CD4-positive, alpha-beta T cell (primary cell): ENCODE measurements at places on chromosomes 5 and 9. TPM values are rescaled to one million over a fixed set of nuclear protein-coding genes. Genes with fewer than 3 reads are reported as not detected.

UBE2QL1 gene
- 0.45 TPM for total RNA-seq

LHX3 gene
- 0.11 TPM for total RNA-seq

NAIF1 gene
- total RNA-seq = 16.8 TPM

ZNF367 gene
- 6.7 TPM for total RNA-seq

RARS1 gene
- total RNA-seq = 67.7 TPM

BARHL1 gene
- total RNA-seq = not detected

SPINK6 gene
- total RNA-seq = not detected

DNA sequence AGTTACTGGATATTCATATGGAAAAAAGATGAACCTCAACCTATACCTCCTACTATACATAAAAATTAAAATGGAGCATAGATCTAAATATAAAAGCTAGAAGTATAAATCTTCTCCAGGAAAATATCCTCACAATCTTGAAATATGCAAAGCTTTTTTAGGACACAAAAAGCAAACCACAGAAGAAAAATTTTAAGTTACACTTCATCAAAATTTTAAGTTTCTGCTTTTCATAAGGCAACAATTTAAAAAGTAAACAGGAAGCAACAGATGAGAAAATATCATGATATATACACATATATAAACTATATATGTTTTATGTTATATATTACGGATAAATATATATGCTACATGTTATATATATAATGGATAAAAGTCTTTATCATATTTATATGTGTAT lies 157.5 kb downstream of the ADAMTS6 start:
- no peak overlapping the region for H3K4me3 ChIP-seq
- no peak overlapping the region for H3K27ac ChIP-seq
- H3K4me1 ChIP-seq = no peaks in the 10 kb centered on the region
- H3K36me3 ChIP-seq = no peaks in the 10 kb centered on the region
- H3K27me3 ChIP-seq = no peaks in the 10 kb centered on the region

DNA sequence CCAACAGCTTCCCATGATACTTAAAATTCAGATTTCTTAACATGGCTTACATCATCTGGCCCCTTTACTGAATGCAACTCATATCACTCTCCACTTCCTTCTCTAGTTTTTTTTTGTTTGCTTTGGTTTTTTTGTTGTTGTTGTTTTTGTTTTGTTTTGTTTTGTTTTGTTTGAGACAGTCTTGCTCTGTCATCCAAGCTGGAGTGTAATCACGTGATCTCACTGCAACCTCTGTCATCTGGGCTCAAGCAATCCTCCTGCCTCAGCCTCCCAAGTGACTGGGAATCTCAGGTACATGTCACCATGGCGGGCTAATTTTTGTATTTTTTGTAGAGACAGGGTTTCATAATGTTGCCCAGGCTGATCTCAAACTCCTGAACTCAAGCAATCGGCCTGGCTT lies 41.4 kb downstream of the CPLANE1 start:
- DNase-seq = no peak
- no peaks in the 10 kb centered on the region for H3K27me3 ChIP-seq
- no peaks in the 10 kb centered on the region for H3K4me1 ChIP-seq
- H3K36me3 ChIP-seq = no peaks in the 10 kb centered on the region

DNA sequence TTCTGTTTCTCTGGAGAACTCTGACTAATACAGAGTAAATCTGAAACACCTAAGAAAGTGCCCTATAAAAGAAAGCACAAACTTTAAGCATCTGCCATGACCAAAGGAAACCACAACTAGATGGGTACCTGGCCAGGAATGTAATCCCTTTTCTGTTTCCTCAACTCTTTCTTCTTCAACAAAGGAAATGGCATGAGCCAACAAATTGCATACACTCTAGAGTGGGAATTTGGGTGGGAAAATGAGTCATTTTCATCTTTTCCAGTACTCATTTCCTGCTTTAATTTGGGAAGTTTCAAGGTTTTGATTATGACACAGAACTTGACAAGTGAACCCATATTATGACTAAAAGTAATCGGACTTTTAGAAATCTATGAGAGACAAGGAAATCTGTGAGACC lies 349.2 kb upstream of the RORB start:
- no peaks in the 10 kb centered on the region for H3K27me3 ChIP-seq
- no peak overlapping the region for H3K4me3 ChIP-seq
- H3K27ac ChIP-seq = no peak overlapping the region
- no peaks in the 10 kb centered on the region for H3K4me1 ChIP-seq
- DNase-seq = no peak

- no peak overlapping the region for H3K4me3 ChIP-seq
- DNase-seq = no peak
- no peaks in the 10 kb centered on the region for H3K27me3 ChIP-seq
- no peak overlapping the region for H3K27ac ChIP-seq
Measured at GRCh38 chr5:119418606-119419100, 33.6 kb upstream of the HSD17B4 start.

- no peak overlapping the region for H3K4me3 ChIP-seq
- H3K36me3 ChIP-seq = peaks cover 21% of the 10 kb centered on the region
- DNase-seq = no peak
- H3K27ac ChIP-seq = no peak overlapping the region
- no peaks in the 10 kb centered on the region for H3K4me1 ChIP-seq
Measured at GRCh38 chr5:126628102-126628501, 27.4 kb downstream of the PHAX start.

GRCh38 chr5:65821966-65822365 lies 100.0 kb downstream of the NLN start:
- no peaks in the 10 kb centered on the region for H3K36me3 ChIP-seq
- H3K27me3 ChIP-seq = no peaks in the 10 kb centered on the region
- no peak overlapping the region for H3K27ac ChIP-seq

DNA sequence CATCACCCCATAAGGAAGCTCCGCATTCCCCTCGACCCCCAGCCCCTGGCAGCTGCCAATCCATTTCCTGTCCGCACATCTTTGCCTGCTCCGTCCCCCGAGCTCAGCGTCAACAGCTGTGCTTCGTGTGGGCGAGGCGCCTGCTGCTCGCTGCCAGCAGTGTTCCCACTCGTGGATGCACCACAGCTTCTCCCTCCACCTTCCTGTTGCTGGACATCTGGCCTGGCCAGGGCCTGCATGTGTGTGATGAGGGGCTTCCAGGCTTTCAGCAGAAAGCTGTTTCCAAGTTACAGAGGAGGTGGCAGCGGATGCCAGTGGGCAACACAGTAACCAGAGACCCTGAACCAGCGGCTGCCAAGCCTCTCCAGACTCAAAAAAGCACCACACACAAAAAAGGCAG lies 86.0 kb downstream of the PRRT1B start:
- H3K4me3 ChIP-seq = no peak overlapping the region
- peaks cover 58% of the 10 kb centered on the region for H3K36me3 ChIP-seq
- no peaks in the 10 kb centered on the region for H3K27me3 ChIP-seq
- no peak for DNase-seq
- peaks cover 54% of the 10 kb centered on the region for H3K4me1 ChIP-seq
- H3K27ac ChIP-seq = no peak overlapping the region

GRCh38 chr5:69004127-69004526 lies 89.7 kb upstream of the SLC30A5 start:
- no peak for DNase-seq
- H3K27ac ChIP-seq = no peak overlapping the region
- no peaks in the 10 kb centered on the region for H3K27me3 ChIP-seq
- no peaks in the 10 kb centered on the region for H3K36me3 ChIP-seq

- H3K27me3 ChIP-seq = no peaks in the 10 kb centered on the region
- no peaks in the 10 kb centered on the region for H3K36me3 ChIP-seq
- H3K4me1 ChIP-seq = no peaks in the 10 kb centered on the region
- H3K4me3 ChIP-seq = no peak overlapping the region
- DNase-seq = no peak
Measured at GRCh38 chr9:22170990-22171670, 162.0 kb upstream of the CDKN2B start.

GRCh38 chr9:99058964-99059921 lies 45.7 kb upstream of the TGFBR1 start:
- no peaks in the 10 kb centered on the region for H3K36me3 ChIP-seq
- DNase-seq = no peak
- peak overlapping the region; percentile 17 for H3K4me3 ChIP-seq
- peaks cover 61% of the 10 kb centered on the region for H3K4me1 ChIP-seq
- no peak overlapping the region for H3K27ac ChIP-seq
- H3K27me3 ChIP-seq = no peaks in the 10 kb centered on the region

DNA sequence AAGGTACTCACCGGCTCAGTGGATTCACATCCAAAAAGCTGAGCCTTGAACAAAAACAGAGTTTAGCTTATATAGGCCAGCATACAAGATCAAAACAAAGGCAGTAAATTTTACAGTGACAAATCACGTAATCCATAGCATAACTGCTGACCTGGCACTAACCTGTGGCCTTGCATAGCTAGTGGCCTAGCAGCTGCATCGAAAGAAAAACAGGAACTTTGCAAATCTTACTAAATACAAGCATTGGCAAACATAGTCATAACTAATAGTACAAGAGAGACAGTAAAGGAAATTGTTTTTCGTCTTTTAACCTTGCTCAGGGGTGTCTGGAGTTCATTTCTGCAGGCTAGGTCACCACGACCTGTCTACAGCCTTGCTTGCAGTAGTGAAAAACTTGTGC lies 4.8 kb downstream of the HSDL2 start:
- DNase-seq = no peak
- peaks cover 4% of the 10 kb centered on the region for H3K4me1 ChIP-seq
- no peak overlapping the region for H3K4me3 ChIP-seq
- no peaks in the 10 kb centered on the region for H3K27me3 ChIP-seq

- H3K27me3 ChIP-seq = peaks cover 10% of the 10 kb centered on the region
- H3K4me3 ChIP-seq = no peak overlapping the region
- H3K27ac ChIP-seq = no peak overlapping the region
- DNase-seq = no peak
Measured at GRCh38 chr9:126229501-126229900, 97.1 kb upstream of the MVB12B start.
